Activated CD8-positive, alpha-beta memory T cell treated with anti-CD3 and anti-CD28 coated beads for 1 hour (primary cell): ENCODE measurements at places on chromosomes 12 and 14.

- no peak for DNase-seq
Observed at GRCh38 chr14:100684961-100685360, 41.7 kb upstream of the DLK1 start.

GRCh38 chr14:71753126-71753830, 179.0 kb upstream of the RGS6 start:
- peak; percentile 40 for DNase-seq

DNA sequence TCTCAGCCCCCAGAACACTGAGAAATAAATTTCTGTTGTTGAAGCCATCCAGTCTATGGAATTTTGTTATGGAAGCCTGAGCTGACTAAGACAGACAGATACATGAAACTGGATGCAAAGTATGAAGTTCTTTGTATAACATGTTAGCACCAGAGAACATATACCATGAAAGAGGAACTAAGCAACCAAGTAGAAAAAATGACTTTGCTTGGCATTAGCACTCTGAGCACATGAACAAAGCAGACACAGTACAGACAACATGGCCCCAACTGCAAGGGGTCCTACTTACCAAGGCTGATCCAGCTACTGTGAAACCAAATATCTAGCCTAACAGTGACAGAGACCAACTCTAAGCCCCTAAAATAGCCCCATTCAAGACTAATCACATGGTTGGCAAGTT, 13.8 kb downstream of the EXOC5 start:
- no peak for DNase-seq

DNA sequence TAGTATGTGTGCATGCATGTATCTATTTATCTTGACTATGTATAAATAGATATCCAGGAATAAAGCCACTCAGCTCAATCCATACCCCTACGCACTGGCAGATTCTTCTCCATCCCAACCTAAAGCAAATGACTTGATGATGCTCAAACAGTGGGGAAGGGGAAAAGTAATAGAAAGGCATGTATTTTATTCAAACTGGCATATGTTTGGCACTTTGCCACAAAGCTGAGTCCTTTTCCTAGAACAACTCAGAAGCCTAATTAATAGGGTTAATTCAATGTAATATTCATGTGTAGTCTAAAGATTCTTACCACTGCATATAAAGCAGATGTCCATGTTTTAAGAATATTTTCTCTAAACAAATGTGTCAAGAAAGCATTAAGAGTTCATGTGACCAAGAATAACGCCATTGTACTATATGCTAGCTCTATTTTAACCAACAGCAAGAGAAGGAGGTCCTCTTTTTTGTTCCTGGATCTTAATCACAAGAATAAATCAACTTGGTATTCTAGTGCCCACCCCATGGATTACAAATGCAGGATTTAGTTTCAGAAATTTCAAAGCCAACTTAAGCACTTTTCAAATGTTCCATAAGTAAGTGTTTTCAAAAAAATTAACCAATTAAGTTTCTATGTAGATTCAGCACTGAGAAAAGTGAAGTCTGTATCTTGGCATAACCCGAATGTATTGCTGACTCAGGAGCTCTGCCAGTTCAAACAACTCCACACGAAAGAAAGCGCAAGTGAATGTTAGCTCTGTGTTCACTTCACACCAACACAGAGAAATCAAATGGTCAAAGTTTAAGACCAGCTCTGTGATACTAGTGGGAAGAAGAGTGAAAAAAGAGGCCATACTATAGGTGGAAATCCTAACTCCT, 233.6 kb downstream of the MED13L start:
- no peak for DNase-seq
